ENCODE measurements at places on chromosomes 13 and 19.

GRCh38 chr19:40685563-40685962 lies 4.9 kb downstream of the NUMBL start:
- DNase-seq, result no peak

- DNase-seq, result no peak
Measured at GRCh38 chr19:1657746-1658145, 5.3 kb upstream of the TCF3 start.

- no peak for DNase-seq
Measured at GRCh38 chr19:56441206-56441792, 35.8 kb downstream of the ZNF667 start.

DNA sequence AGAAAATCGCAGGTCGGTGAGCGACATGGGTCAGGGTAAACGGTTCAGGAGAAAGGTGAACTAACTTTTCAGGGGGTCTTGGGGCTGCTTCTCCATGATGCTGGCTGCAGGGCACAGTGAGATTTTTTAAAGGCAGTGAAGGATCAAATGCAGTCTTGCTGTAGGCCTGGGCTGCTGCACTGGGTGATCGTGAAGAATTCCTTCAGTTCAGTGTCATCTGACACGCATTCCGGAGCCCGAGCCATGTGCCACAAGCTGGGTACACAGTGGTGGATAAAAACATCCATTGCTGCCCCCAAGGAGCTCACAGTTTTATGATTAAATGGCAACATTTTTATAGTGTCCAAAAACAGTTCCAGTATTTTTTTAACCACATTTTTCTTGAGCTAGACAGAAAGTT lies 56.3 kb upstream of the GPR12 start:
- DNase-seq, result no peak

DNA sequence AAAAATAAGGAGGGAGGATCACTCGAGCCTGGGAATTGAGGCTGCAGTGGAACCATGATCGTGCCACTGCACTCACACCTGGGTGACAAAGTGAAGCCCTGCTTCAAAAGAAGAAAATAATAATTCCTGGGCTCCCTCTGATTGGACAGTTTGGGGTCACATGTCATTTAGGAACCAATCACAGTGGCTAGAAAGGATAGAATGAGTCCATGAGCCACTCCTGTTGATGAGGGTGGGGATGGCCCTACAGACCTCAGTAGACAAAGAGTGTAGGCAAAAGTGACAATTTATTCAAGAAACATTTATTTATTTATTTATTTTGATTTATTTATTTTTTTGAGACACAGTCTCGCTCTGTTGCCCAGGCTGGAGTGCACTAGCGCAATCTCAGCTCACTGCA lies 26.8 kb upstream of the ADGRE5 start:
- no peak for DNase-seq
